Pulmonary artery endothelial cell (primary cell): ENCODE measurements at places on chromosomes 7 and 10. TPM values are rescaled to one million over a fixed set of nuclear protein-coding genes. Genes with fewer than 3 reads are reported as not detected.

Gene GIMAP7
- 48.7 and 72.0 TPM in 2 replicates for total RNA-seq

DNA sequence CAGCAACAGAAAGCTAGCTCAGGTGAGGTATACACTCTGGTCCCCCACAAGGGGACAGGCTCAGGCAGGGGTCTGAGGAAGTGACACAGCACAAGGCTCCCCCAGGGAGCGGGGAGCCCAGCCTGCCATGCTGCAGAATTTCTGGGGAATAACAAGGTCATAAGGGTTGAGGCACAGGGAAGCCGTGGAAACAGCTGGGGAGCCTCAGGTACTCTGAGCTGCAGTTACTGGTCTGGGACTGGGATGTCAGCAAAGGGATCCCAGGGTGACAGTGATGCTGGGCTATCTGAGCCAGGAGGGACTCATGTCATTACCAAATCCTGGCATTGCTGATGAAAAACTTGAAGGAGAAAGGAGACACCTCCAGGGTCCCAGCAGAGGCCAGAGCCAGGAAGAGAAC lies 64.4 kb upstream of the NANOS1 start:
- DNase-seq: no peak

DNA sequence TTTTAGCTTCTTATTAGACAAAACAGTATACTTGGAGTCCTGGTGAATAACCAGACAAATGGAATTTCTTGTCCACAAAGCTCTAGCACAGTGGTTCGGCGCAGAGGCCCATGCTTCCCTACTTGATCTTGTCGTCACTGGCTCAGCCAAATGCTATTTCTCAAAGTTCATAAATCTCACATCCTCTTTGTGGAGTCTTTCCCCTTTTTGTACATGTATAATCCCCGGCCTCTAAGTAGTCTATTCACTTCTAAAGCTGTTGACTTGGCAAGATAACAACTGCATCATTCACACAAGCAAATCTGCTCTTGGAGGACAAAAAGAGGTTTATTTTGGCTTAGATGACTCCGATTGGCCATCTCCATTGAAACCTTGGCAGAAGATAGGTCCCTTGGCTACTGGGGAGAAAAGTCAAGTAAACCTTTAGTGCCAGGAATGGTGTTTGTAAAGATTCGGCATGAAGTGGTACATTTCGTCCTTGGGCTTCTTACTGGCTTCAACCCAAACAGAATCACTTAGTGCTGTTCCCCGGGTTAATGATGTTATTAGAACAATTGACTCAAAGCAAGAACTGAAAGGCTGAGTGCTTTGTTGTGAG lies 5.1 kb upstream of the AKR1E2 start:
- no peak for DNase-seq

GRCh38 chr10:132516771-132517725 lies 20.5 kb upstream of the INPP5A start:
- no peak for DNase-seq

GRCh38 chr7:51647931-51648351 lies 331.3 kb upstream of the COBL start:
- DNase-seq: no peak

DNA sequence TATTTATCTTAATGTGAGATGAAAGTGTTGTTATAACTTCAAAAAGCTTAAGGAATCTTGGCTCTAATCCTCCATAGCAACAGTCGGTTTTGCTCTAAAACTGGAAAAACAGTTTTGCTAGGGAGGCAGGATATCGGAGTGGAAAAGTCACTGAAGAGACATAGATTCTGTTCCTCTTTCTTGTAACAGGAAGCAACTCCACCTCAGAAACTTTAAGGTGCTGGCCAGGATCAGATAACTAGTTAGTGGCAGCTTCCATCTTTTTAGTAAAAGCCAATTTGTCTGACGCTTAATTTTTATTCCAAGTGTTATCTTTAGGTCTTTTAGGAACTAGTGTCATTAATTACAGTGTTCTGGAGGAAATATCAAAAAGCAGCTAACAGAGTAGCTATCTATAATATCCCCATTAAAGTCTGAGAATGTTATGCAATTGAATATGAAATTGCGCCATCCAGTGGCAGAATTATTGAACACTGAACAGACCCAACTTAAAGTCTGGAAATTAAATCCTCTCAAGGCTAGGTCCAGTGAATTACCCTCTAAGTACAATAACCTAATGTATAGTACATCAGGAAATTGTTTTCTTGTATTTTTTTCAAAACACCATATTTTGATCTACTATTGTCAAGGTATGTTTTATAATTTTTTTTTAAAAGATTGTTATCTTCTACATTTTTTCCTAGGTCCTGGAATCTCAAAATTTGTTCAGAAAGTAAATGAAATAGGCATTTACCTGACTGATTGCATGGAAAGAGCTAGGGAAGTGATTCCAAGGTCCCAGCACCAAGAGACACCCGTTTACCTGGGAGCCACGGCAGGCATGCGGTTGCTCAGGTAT lies 65.9 kb upstream of the CC2D2B start:
- DNase-seq: peak; percentile 26

DNA sequence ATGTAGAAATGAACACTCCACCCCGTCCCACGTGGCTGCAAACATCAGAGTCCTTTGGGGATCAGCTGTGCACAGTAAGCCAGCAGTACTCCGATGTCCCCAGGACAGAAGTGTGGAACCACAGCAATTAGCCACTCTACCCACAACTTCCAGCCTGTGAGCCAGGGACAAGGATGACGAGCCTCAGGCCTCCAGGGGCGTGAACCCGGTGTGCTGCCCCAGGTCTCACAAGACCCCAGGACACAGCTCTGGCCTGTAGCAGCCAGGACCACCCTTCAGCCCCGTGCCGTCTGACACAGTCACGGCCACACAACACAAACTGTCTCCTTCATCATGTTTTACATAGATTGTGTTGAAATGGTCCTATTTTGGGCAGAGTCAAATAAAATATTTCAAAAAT lies 113.0 kb upstream of the DIP2C start:
- DNase-seq: no peak

Gene TUBB8
- total RNA-seq: not detected in 2 replicates

Gene FAM24B
- total RNA-seq: 7.1 and 7.9 TPM in 2 replicates

GRCh38 chr10:124683814-124684213 lies 60.4 kb downstream of the FAM53B start:
- no peak for DNase-seq

- no peak for DNase-seq
Observed at GRCh38 chr10:20841419-20841818, 55.7 kb downstream of the NEBL start.

GRCh38 chr10:84845628-84846261 lies 517.4 kb downstream of the CCSER2 start:
- DNase-seq: no peak

- no peak for DNase-seq
Observed at GRCh38 chr10:5910323-5911100, 20.5 kb downstream of the FBH1 start.

DNA sequence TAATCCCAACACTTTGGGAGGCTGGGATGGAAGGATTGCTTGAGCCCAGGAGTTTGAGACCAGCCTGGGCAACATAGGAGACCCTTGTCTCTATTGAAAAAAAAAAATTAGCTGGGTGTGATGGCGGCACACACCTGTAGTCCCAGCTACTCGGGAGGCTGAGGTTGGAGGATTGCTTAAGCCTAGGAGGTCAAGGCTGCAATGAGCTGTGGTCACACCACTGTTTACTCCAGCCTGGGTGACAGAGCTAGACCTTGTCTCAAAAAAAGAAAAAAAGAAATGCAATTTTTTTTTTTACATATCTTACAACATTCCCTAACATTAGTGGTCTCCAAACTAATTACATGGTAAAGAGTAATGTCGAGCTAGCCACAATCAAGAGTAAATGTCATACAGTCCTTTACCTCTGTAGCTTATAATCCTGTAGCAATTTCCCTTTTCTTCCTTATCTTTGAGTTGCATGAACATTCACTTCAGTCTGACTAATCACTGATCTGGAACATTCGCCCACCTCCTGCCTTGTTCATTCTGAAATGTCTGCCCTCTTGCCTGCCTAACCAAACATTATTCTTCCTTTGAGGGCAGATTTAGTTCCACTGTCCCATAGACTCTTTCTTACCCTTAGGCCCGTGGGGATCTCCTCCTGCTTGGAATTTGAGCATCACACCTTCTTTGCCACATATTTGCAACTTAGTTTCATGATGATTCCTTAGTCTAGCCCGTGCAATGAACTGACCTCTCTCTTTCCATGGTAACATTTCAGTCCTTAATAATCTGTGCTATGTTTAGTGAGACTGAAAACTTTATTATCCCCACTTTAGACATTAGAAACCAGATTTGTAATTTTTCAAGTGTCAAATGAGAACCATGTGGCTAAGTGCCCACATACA lies 4.8 kb upstream of the VCL start:
- peak; percentile 49 for DNase-seq

DNA sequence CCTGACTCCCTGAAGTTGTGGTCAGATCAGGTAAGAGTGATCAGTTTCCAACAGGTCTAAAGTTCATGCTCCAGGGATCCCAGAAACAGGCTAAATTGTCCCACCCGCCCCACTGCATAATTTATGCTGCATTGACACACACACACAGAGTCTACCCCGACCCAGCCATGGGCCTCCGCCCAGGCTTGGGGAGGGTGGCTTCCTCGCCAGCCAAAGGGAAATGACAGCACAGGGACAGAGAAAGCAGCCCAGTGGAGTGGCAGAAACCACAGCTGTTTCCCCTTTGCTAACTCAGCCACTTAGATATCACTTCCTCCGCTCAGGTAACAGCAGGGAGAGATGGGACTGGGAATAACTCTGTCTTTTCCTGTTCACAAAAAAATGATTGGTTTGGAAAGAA lies 9.4 kb downstream of the SH3PXD2A start:
- no peak for DNase-seq

GRCh38 chr7:40694026-40694809 lies 559.4 kb downstream of the SUGCT start:
- DNase-seq: no peak

- DNase-seq: no peak
Observed at GRCh38 chr10:26792758-26793495, 67.8 kb downstream of the ABI1 start.

Gene ABCB1
- 5.1 and 5.4 TPM in 2 replicates for total RNA-seq

Gene GPR15LG
- total RNA-seq: not detected in 2 replicates

GRCh38 chr7:37901236-37901827 lies 15.3 kb downstream of the SFRP4 start:
- no peak for DNase-seq

Gene DIP2C
- 1.8 and 5.1 TPM in 2 replicates for total RNA-seq
